ENCODE measurements at places on chromosomes 4 and X.

DNA sequence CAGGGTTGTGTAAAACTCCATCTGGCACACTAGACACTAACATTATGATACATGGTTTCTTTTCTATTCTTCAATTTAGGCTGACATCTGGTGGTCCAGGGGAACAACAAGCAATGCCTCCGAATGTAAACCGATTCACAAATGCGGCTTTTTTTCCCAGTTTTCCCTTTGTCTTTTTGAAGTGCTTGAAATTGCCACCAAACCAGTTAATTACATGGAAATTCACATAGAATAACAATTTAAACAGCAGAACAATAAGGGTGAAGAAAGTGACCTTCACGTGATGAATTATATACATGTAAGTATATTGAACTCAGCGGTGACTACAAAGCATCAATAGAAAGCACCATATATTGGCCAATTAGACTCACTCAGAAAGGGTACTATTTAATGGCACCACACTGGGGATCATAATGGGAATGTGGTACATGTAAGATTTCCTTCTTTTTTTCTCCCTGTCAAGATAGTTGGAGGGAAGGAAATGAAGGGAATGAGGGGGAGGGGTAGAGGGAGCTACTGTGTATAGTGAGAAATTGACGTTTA, 103.9 kb downstream of the MMRN1 start:
- no peak for DNase-seq

DNA sequence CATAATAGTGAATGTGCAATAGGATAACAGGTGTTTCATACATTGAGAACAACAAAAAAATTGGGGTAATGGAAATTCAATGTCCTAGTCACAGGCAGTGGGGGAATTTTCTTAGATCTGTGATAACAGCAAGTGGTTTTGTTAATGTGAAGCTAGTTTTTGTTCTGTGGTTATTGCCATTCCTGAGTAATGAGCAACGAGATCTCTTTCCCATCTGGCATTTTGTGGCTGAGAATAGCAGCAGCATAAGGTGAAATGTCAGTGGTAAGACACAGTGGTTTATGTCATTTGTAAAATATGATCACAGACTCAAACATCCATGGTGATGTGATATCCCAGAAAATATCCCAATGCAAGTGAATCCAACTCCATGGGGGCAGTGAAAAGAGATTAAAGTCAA, 497.5 kb downstream of the KCNIP4 start:
- DNase-seq: no peak

GRCh38 chr4:149223659-149224058, 592.0 kb downstream of the IQCM start:
- DNase-seq: no peak

DNA sequence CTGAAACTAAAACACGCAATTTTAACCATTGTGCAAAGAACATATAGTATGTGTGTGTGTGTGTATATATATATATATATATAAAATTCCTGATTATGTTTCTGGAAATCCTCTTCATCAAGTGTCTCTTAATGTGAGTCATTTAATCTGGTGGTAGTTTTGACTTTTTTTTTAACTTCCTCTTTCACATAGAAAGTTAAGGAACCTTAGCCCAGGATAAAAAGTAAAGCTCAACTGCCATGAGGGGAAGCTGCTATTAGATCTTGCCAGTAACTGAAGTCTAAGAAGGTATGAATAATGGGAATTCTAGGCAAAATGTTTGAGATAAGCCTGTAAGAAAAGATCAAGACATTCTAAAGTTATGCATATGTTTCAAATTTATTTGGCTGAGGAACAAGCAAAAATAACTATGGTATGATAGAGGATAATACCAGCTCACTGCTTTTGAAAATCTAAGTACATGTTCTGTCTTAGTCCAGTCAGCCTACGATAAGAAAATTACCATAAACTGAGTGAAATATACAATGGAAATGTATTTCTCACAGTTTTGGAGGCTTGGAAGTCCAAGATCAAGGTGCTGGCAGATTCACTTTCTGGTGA, 757.0 kb downstream of the TRAM1L1 start:
- DNase-seq: no peak

Data from hematopoietic multipotent progenitor cell treated with erythropoietin and hydrocortisone succinate and interleukin-3 and kit ligand, for 8 days (in vitro differentiated cells).